Occipital lobe (tissue), 3 donors: ENCODE measurements at places on chromosomes 5 and 9.

DNA sequence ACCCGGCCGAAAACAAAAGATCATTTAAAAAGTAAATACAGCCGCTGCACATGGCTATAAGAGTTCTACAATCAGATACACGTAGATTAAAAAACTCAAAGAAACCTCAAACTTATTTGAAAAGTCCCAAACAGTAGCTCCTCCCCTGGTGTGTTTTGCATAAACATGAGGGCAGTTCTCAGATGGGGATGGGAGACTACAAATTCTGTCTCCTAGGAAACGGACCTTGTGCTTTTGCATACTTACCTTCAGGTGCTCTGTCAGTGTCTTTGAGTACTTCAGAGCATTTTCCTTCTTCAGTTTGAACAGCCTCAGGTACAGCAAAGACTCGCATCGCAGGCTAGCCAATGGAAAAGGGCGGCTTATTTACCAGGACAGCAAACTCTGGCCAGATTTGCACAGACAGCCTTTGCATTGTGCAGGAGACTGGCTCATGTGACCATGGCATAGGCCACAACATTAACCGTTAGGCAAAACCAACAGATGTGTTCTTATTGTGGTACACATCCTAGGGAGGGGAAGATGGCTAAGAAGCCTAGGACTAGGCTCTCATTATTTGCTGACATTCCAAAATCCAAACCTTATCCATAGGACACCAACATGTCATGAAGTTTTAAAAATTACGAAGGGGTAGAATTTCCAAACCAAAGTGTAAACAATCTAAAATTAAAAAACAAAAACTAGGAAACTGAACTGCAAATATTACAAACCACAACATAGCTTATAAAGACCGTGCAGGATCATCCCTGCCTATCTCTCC is 12.8 kb downstream of the LEAP2 start:
- no peak for DNase-seq

GRCh38 chr5:153974131-153974812 is 64.4 kb downstream of the FAM114A2 start:
- DNase-seq: no peak

- DNase-seq: no peak
Measured at GRCh38 chr5:12691330-12691729, 787.1 kb upstream of the CTNND2 start.

GRCh38 chr9:1383899-1384455 is 333.8 kb downstream of the DMRT2 start:
- DNase-seq: no peak

- no peak for DNase-seq
Measured at GRCh38 chr9:130448035-130448624, 3.4 kb downstream of the ASS1 start.

DNA sequence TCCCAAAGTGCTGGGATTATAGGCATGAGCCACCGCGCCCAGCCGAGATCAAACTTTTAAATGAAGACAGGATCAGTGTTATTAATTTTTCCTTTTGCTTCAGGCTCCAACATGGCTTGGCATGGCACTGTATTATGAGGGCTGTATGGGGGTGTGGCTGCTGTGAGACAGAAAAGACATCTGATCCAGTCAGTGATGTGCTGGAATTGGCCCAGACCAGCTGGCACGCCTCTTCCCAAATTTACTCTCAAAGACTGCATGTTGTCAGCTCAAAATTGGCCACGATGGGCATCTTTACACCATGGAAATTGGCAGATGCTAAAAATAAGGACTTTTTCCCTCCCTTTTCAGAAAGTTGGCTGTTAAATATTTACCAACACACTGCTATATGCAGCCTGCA is 12.1 kb upstream of the COL27A1 start:
- DNase-seq: no peak

DNA sequence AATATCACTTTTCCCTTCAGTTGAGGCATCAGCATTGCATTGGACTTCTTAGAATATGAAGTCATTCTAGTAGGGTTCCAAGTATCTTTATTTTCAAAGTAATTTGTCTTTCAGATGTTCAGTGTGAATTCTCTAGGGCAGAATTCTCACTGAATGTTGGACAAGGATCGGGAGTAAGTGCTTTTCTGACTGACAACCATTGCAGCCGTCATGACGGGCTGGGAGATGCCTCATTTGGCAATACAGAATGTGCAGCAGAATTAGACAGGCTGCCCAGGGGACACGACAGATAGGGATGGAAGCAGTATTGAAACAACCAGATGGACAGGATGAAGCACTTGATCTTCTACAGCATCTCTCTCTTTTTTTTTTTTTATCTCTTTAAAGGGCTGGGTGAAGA is 129.0 kb downstream of the ICE1 start:
- DNase-seq: no peak

DNA sequence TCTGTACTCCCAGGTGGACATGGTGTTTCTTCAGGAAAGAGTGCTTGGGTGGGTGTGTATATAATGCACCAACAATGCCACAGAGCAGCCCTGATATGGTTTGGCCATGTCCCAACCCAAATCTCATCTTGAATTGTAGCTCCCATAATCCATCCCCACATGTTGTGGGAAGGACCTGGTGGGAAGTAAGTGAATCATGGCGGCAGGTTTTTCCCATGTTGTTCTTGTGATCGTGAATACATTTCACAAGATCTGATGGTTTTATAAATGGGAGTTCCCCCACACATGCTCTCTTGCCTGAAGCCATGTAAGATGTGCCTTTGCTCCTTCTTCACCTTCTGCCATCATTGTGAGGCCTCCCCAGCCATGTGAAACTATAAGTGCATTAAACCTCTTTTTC is 158.5 kb downstream of the NR3C1 start:
- no peak for DNase-seq

GRCh38 chr5:65171645-65172044 is 310.1 kb downstream of the ADAMTS6 start:
- no peak for DNase-seq

DNA sequence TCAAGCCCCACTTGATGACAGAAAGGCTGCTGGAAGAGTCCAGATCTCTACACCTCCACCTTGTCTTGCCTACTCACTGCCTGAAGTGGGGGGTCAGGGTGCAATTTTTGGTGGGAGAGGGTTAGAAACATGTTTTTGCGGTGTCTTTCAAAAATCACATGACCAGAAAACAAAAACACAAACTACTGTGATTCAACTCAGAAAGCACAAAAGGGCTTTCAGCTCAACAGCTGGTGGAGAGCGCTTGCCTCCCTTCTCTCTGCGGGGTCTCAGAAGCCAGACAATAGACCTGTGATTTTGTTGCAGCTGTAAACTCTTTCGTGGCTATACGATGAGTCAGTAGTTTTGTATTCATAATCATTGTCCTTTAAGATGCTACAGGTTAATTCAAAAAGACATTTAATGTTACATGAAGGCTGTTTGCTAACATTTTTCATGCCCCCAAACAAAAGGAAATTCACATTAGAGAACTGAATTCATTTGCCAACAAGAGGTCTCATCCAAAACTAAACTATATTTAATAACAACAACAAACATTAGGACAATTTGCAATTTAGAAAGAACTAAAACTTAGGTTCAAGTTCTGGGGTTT is 172.6 kb upstream of the RAI14 start:
- DNase-seq: peak; percentile 36

GRCh38 chr9:89668216-89668865 is 63.5 kb downstream of the GADD45G start:
- no peak for DNase-seq

- DNase-seq: no peak
Measured at GRCh38 chr9:95226921-95227320, 90.6 kb downstream of the FANCC start.

DNA sequence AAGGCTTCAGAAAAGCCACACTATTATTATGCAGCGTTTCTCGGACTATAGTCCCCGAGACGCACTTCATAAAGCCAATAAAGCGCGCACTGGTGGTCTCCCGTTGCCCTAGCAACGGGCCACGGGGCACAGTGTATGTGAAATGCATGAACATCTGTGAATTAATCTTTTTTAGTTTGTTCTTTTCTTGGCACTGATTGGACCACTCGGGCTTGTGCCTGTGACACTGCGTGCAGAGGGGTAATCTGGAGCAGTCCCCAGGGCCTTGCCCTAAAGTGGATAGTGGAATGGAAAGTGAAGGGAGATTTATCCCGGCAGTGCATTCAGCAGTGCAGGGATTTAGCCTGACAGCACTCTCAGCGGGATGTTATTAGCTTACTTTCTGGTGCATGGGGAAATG is 92.1 kb downstream of the TLE4 start:
- DNase-seq: no peak

DNA sequence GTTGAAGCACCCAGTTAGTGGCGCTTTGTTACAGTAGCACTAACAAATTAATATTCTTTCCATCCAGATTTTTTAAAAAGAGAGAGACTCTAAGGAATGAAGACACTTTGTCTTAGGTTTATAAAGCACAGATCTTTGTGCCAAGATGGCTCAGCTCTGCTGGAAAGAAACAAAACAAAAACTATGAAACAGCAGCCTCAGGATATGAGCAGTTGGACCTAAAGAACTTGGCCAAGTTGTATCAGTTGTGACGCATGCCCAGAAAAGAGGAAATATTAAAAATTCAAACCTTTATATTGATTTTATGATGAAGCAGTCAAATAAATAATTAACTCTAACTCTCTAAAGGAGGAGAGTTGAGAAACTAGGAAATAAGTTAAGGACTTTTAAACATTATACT is 427.2 kb downstream of the SPOCK1 start:
- DNase-seq: no peak

DNA sequence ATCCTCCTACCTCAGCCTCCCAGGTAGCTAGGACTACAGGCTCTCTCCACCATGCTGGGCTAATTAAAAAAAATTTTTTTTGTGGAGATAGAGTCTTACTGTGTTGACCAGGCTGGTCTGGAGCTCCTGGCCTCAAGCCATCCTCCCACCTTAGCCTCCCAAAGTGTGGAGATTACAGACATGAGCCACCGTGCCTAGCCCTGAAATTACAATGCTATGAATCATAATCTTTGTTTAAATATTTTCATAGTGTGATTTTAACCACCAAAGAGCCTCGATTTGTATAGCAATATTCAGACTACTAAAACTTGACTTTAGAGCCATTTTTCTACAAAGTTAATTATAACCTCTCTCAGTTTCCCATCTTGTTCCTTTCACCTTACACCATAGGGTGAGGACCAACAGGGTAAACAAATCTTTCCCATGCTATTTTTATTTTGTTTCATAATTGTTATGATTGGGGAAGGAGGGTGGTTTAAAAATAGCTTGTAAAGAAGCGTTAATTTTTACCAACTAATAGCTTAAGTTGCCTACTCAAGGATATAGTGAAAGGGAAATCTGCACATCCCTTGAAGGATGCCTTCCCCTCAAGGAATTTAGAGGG is 32.7 kb downstream of the UBE2D2 start:
- no peak for DNase-seq

DNA sequence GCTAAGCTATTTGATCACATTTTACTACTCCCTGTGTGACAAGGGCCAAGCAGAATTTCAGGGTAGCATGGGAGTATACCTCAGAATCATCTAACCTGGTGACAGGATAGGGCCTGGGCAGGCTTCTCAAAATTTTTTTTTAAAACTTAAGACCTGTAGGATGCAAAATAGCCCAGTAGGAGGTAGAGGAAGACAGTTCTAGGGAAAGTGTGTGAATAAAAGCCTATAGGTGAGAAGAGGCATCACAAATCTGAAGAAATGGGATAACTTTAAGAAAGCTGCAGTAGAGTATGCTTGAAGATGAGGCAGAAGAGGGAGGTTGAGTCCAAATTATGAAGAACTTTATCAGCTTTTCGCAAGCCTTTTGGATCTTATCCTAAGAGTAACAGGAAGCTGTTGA is 32.3 kb downstream of the CNTRL start:
- no peak for DNase-seq

DNA sequence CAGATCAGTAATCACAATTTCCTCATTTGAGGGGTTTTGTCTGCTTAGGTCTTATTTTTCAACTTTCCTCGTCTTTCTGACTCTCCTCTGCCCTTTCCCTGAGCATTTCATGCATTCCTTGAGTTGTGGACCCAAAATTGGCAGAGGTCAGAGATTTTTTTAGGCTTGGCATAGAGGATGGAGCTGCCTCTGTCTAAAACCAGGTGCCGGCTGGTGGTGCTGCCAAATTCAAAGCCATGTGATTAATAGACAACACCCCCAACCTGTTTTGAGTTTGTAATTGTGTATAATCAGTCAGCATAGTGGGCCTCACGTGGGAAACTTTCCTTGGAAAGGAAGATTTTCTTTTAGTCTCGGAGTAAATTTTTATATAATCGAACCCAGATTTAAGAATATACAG is 39.6 kb downstream of the TJP2 start:
- no peak for DNase-seq

DNA sequence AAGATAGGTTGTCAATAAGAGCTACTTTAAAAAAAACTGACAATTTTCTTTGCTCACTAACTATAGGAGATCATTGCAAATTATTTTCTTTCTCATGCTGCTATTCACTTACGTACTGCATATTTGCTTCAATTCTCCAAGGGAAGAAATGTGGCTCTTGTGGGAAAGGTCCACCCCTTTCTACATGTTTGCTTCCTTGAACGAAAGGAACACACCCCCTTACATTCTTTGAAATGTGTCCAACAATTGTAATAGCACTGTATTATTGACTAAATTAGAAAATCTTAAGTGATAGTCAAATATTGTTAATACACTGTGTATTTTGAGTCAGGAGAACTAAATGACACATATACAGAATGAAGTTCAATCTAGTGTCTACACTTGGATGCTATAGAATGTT is 5.2 kb downstream of the MEF2C start:
- no peak for DNase-seq

DNA sequence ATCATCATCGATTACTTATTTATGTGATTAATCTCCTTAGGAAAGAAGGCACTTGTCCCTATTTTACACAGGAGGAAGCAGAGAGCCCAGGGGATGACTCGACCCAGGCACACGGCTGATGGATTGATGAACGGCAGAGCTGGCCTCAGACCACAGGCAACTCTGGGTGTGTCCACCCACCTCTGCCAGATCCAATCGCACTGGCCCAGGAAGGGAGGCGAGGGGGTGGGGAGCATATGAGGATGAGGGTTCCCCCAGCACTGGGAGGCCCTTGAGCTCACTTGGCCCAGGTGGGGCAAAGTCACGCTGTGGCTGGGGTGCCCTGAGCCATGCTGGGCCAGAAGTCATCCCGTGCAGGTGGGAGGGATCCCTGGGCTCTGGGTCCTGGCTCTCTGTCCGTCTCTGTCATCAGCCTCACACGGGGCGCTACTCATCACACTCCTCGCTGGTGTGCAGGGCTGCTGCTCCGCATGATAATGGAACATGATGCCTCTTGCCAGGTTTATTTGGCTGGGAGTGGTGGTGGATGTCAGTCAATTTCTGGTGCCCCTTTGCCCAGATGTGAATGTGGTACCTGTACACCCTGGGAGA is 160.1 kb downstream of the GAPVD1 start:
- no peak for DNase-seq

DNA sequence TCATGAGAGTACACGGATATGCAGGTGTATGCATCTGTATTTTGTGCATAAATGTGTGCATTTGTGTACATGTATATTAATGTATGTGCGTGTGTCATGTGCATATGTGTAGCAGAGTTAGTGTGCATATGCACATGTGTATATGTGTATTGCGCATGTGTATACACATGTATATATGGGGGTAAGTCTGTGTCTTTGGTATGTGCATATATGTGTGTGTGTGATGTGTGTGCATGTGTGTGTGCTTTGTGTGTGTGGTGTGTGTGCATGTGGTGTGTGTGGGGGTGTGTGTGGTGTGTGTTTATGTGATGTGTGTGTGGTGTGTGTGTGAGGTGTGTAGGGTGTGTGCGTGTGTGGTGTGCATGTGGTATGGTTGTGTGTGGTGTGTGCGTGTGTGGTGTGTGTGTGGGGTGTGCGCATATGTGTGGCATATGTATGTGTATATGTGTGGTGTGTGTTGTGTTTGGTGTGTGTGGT is 13.1 kb upstream of the CTSL start:
- DNase-seq: no peak
